ENCODE measurements at places on chromosomes 7 and 10.

DNA sequence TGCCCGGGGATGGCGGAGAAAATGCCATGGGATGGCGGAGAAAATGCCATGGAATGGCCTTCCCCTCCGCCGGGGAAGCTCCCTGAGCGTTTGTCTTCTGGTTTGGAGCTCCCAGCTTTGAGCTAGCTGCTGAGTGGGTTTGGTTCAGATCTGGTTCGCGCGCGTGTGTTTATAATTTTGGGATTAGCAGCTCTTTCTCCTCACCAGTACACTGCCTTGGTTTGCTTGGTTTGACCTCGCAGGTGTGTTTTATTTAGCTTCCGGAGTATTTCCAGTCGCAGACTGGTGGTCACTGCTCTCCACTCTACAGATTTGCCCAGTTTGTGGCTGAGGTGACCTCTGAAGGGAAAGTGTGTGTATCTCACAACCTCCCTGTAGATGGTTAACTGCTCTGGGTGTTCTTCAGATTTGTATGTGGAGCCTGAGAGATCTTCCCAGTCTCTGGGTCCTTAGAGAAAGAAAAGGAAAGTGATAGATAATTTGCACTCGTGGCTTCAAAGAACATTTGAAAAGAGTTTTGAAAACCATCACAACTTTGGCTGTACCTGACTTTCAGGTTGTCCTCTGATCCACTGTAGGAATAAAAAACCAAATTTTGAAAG lies 597 bp downstream of the ZNF277 start:
- DNase-seq = no peak

DNA sequence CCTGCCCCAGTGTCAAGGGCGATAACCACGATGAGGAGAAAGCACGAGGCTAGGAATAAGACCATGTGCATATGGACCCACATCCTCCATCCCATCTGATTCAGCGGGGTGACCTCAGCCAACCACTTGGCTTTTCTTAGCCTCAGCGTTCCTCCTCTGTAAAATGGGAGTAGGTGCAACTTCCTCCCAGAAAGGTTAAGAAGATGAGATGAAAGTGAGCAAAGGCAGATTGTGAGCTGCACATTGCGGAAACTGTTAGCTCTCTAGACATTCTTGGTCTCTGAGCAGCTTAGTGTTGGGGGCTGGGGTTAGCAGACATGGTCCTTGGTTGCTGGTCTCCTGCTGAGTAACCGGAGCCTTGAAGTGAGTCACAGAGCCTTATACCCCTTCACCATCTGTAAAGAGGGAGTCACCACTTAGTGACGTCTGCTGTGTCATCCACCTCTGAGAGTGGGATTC lies 497.3 kb upstream of the GALNT17 start:
- no peak for DNase-seq

DNA sequence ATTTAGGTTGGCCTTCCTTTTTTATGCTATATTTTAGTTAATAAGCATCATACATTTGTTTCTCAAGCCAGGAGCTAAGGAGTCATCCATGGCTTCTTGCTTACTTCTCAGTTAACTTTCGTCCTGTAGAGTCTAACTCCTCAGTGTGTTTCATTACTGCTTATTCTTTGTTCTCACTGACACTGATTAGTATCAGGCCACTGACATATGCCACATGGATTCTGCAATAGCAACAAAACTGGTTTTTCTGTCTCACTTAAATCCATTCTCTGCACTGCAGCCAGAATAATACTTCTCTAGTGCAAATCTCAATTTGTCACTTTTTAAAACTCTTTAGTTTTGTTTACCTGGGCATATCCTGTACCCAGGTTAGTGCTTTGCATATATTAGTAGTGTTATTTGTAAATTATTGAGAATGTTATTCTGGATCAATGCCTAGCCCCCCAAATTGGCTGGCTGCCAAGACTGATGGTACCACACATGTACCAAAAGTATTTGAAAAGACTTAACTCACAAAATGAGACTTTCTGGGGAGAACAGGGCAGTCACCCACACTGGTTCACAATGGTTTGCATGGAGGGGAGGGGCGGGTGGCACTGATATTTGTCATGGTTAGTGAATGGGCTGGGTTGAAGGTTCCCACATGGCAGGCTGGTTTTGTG lies 79.1 kb downstream of the CCSER2 start:
- DNase-seq = no peak

- no peak for DNase-seq
These were observed 99.6 kb upstream of the PAX2 start for GRCh38 chr10:100645613-100646392.

GRCh38 chr10:47058961-47059391 lies 147.7 kb downstream of the PTPN20 start:
- no peak for DNase-seq

DNA sequence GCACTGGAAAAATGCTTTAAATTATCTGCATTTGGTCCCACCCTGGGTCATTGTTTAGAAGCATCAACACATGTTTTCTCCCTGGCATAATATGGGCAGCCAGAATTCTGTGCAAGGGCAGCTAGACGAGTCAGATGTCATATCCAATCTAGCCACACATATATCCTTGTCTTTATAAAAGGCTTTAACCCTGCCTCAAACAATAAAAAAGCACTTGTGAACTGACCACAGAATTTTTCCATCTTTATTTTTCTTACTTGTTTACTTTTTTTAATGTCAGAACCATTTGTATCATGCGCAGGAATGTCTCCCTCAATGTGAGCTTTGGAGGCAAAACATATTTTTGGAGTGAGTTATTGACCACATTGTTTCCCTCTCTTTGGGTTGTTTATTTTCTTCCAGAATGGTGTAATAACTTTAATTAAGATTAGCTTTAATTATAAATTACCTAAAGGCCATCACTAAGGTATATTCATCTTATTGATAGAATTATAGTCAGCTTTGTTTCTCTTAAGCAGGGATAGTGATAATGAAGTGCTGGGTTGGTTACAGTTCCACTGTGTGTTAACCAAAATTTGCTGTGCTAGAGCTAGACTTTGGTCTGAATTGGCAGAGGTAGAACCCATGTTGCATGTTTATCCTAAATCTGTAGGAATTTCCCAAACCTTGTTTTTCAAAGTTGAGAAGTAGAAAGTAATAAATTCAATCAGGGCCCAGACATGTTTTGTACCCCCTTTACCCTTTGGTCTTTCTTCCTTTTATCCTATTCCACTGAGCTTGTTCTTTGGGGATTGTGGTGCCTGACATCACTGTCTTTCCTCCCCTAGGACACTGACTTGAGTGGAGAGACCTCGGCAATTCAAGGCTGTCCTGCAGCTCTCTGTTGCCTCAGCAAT lies 1078.4 kb downstream of the KCNMA1 start:
- DNase-seq = no peak

GRCh38 chr10:112338957-112339356 lies 35.0 kb upstream of the ACSL5 start:
- no peak for DNase-seq

- DNase-seq = no peak
These were observed 185.0 kb downstream of the BICC1 start for GRCh38 chr10:58697691-58698090.

- DNase-seq = peak; percentile 73
These were observed 165.7 kb downstream of the NPSR1 start for GRCh38 chr7:34823650-34824258.

- DNase-seq = no peak
These were observed 30.0 kb upstream of the PCGF5 start for GRCh38 chr10:91190388-91190870.

DNA sequence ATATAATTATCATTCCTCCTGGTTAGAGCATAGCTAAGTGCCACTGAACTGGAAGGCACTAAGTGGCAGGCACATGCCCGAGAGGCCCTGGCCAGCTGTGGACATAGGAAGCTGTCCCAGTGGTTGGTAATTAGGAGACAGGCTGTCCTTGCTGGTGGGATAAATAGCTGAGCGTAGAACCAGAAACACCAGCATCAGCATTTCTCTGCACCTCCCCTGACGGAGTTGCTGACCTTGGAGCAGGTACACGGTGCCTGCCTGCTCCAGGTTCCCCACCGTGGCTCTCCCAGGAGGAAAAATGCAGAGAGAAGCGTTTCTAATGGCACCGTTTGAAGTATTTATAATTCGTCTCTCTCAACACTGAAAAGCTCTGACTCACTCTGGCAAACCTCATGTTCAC lies 5.6 kb upstream of the ABLIM1 start:
- no peak for DNase-seq

DNA sequence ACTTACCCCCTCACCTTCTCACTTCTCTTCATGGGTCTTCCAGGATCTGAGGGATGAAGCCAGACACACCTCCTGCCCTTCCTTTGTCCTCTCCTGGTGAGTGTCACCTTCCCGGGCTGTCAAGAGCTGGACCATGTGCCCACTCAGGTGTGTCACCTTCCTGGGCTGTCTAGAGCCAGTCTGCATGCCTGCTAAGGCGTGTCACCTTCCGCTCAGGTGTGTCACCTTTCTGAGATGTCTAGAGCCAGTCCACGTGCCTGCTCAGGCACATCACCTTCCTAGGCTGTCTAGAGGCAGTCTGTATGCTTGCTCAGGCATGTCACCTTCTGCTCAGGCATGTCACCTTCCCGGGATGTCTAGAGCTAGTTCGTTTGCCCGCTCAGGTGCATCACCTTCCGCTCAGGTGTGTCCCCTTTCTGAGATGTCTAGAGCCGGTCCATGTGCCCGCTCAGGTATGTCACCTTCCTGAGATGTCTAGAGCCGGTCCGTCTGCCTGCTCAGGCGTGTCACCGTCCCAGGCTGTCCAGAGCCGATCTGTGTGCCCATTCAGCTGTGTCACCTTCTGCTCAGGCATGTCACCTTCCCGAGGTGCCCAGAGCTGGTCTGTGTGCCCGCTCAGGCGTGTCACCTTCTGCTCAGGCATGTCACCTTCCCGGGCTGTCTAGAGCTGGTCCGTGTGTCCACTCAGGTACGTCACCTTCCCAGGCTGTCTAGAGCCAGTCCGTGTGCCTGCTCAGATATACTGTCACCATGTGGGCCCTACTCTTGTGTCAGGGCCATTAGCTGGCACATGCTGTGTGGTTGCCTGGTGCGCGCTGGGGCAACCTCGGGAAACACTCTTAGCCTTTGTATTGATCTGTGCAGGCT lies 245.3 kb downstream of the EBF3 start:
- no peak for DNase-seq

DNA sequence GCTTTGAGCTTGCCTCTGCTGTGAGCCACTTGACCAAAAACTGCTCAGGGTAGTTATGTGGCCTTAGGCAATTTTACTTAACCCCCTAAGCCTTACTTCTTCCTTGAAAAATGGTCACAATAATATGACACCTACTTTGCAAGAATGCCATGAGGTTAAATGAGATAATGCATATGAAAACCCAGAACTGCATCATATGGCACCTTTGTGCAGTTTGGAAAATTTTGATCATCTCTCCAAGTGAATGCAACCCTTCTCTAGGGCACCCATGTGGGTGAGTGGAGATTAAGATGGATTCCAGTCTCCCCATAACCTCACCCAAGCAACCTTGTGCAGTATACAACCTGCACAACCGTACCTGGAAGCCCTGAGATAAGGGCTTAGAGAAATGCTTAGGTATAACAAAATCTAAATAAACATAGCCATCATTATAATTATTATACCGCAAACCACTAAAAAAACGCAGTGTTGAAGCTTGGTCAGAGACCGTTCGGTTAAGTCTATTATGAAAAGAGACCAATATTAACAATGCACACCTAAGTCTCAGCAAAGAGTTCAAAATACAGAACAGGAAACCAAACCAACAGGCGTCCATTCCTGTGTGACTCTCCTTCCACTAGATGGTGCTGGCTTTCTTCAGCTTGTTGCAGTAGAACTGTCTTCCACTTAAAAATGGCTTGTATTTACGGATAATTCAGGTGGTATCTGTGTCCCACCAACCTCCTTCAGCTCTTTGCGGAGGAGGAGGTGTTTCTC lies 21.0 kb upstream of the ASB15 start:
- DNase-seq = no peak

GRCh38 chr10:103278862-103279298 lies 1.9 kb downstream of the INA start:
- DNase-seq = peak; percentile 69

DNA sequence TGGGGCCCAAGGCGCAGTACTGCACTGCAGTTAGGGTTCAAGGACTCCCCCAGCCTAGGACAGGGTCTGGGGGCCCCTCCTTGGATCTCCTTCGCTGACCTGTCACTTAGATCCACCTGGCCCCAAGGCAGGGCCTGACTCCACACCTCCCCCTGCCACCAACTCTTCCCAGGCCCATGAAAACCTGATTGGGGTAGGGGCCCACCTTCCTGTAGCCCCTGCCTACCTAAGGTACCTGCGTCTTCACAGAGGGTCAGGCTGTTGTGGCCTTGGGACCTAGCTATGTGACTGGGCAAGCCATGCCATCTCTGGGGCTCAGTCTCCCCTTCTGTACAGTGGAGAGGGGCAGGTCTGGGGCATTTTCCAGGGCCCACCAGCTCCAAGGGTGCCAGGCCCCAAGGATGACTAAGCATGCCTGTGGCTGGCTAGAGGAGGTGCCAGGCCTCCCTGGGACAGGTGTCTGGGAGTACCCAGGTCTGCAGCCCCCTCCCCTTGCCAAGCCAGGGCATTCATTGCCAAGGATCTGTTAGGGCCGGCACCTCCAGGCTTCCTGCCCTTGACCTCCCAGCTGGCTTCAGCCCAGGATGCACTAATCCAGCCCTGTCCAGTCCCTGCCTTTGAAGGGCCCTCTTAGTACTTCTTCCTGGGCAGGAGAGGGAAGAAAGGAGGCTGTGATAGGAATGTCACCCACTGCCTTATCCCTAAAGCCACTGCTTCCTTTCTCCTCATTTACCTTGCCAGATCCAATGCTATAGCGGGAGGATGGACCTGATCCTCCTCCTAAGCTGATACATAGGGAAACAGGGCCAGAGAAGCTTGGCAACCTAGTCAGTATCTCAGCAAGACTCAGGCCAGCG lies 1.3 kb downstream of the LIMK1 start:
- DNase-seq = no peak

DNA sequence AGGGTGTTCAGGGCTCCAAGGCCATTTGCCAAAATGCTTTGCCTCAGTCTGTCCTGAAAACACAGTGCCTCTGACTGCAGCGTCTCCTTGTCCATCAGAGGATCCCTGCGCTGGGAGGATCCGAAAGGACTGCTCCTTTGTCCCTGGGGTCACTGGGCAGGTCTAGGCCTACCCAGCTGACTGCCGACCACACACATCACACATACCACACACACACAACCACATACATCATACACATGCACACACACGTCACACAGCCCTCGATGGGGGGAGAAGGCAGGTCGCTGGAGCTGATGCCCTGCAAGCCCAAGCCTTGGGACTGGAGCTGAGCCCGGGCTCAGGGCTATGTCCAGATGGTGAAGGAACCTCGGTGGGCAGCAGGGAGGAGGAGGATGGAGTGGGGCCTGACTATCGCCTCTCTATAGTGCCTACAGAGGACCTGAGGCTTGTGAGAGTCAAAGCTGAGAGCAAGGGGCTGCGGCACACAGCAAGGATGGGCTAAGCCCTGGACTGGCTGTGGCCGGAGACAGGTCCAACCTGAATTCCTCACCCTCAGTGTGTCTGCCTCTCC lies 29.1 kb downstream of the GPRIN2 start:
- no peak for DNase-seq

- no peak for DNase-seq
These were observed 420.2 kb downstream of the PTPRN2 start for GRCh38 chr7:158167373-158167772.

DNA sequence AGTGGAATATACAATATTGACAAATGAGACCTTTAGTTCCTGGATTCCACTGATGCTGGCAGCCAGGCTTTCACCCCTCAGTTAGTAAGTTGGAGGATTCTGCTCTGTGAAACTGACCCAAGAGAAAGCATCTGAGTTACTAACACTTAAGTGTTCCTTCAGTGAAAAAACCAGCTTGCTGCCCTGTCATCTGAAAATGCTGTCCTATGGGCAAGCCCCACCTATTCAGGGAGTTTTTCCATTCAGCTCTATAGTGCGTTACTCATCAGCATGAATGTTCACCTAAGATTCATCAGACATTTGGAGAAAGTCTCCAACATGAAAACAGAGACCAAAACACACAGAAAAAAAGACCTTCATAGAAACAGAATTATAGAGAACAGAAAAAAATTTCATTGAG lies 37.9 kb downstream of the PRPF18 start:
- DNase-seq = no peak

All from activated CD4-positive, alpha-beta T cell treated with anti-CD3 and anti-CD28 coated beads, Interleukin-2, amount 50 U/mL, for 48 hours (primary cell).